ENCODE measurements at places on chromosomes 7 and 10.
A peak's percentile ranks its signal among the peaks of the same experiment; 100 is the strongest.

GRCh38 chr10:6795541-6795940 is 215.5 kb upstream of the PRKCQ start:
- DNase-seq = no peak

DNA sequence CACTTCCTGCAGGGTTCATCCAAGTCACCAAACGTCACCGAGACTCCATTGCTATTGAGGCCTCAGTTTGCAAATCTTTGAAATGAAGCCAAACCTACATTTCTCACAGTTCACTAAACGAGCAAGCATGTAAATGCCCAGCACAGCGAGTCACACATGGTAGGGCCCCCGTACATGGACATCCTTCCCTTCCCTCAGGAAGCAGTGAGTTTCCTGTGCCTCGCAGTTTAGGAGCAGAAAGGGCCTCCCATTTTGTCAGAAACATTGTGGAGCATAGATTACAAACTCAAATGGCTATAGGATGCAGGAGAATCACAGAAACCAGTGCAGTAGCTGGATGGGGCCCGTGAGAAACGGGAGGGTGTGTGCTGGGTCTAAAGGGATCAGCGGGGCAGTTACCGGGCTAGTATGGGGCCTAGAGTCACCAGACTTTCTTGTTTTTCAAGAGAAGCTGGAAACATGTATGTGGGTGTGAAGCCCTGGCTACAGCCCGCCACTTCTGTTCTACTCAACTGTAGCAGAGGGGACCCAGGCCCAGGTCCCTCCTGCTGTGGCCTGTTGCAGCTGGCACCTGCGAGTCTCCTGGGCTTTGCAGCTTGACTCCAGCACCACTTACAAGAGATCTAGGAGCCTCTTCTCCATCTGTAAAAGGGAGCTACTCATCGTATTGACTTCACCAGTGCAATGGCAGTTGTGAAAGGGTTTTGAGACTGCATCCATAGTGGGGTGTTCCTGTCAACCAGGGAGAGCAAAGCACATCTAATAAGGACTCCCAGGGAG is 14.2 kb upstream of the SLC18A3 start:
- no peak for DNase-seq

DNA sequence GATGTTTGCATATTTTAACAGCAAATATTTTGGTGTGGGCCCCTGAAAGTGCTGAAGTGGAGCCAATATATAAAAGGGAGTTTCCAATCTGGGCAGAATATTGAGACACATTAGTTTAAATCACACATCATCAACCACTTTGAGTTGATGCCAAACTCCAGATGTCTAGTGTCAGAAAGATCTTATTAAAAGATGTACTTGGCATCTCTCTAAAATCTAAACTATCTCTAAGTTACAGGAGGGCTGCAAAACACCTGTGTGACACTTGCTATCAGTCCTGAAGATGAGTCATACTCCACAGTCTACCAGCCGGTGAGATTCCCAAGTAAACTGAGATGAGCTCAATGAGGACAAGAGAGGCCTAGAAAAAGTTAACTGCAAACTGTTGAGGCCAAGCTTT is 11.4 kb downstream of the JAZF1 start:
- no peak for DNase-seq

DNA sequence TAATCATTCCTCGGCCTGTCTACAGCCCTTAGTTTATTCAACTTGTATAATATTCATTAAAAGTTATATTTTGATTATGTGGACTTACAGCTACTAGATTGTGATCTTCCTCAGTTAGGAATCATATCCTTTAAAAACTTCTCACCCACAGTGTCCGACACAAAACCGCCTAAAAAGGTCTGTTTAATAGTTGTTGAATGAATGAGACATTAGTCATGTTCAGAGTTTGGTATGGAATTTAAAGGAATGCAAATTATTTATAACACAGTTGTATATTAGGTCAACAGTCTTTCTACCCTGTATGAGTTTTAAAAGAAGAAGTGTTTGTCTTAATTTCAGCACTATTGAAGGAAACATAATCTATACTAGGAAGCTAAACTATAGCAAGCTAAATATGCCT is 390.0 kb downstream of the ARL4A start:
- no peak for DNase-seq

DNA sequence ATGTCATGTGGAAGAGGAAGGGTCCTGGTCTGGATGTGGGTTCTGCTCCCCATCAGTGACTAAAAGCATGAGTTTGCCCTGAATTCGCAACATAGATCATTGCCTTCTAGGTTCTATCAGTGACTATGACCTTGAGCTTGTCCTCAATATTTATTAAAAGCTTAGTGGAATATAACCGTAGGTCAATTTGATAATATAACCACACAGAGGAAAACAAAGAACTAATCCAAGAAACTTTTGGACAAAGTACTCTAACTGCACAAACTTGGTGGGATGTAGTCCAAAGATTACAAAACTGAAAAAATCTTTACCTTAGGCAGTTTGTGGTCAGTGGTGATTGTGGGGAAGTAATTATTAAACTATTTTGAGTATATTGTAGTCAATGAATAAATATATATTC is 152.9 kb downstream of the CYP26A1 start:
- DNase-seq = no peak

DNA sequence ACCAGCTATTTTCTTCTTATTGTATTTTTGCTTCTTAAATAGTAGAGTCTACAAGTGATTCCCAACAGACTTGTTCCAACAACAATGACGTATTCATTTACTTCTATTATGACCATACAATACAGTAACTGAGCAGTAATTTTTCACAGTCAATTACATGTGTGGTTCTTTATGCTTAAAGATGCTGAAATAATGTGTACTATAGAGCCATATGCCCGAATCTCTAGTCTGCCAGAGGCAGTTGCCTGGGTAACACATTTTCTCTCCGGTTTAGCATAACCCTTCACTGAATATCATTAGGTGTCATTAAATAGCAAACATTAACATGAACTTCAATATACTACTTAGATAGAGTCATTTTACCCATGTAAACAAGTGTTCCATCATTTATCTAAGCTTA is 75.0 kb downstream of the SLC25A13 start:
- DNase-seq = no peak

DNA sequence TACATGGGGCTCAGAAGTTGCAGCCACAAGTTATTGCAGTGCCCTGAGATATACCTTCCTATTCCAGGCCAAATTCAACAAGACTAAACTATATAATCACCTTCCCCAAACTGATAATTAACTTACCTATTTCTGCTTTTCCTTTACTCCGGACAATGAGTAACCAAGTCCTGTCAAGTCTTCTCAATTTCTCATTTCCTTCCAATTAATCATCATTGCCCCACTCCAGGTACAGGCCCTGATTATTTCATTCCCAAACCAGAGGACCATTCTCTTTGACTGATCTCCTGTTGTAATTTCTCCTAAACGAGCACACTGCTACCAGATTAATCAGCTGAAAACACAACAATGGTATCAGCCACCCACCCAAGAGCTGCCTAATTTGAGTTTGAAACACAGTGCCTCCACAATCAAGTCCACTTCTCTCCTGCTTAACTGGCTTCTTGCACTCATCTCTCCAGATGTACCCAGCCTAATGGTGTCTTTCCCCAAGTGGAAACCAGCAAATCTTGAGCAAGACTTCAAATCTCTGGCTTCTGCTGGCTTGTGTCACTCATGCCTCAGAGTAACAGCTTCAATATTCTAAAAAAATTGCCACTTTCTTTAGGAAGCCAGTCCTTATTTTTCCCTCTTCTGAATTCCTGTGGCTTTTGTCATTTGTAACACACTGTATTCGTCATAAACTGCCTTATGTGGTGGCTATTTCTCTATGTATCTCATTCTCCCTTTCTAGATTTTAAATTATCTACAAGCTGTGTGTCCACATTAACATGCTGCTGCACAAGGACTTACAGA is 89.1 kb downstream of the CDK6 start:
- no peak for DNase-seq

DNA sequence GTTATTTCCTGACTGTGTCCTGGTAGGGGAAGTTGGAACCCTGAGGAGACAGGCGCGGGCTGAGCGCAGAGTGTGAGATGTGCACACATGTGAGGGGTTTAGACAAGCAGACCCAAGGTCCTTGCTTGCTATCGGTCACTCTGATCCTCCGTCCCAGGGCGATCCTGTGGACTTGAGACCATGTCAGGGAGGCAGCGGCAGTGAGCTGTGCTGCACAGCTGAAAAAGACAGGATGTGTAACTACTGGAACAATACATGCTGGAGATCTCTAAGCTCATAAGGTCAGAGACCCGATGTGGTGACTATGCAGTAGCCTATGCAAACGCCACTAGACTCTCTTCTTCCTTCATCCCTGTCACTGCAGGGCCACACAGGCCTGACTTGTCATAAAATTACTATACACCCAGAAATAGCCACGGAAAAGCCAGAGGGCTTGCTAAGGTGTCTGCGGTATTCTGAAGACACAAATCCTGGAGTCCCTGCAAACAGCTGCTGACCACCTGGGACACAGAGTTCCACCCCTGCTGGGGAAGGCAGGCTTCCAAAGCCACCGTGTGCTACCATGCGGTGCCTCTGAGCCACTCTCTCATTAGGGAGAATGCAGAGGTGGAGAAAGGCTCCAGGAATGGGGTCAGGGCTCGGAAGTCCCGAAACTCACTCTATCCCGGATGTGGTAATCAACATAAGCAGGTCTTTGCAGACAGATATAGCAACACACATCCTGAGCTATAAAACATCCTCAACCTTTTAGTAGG is 91.1 kb upstream of the DDC start:
- no peak for DNase-seq

DNA sequence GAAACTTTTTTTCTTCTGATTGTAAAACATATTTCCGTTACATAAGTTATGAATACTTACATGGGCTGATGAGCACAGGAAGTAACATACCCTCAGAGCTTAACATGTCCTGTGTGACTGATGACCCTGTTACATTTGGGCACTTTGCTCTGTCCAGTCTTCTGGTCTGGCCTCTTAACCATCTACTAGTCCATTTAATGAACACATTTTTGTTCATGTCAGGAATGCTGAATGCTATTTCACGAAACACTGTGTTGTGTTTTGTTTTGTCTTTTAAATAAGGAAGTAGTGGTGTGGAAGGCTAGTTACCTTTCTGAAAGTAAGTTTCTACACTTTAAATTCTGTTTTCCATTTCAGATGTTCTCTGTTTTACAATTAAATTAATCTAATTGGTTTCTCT is 77.7 kb downstream of the RBM33 start:
- no peak for DNase-seq

GRCh38 chr7:55887821-55888247 is 578 bp downstream of the ZNF713 start:
- peak; percentile 67 for DNase-seq

DNA sequence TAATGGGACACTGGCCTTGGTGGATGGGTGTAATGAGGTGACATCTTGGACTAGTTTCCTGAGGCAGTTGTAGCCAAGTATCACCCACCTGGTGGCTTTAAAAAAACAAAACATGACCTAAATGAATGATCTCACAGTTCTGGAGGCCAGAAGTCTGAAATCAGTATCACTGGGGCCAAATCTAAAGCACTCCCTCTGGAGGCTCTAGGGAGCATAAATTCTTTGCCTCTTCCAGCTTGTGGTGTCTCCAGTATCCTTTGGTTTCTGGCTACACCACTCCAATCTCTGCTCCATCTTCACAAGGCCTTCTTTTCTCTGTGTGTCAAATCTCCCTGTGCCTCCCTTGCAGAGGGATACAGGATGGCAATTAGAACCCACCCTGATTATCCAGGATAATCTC is 342.9 kb downstream of the CALN1 start:
- DNase-seq = no peak

GRCh38 chr10:70174058-70174741 is 3.9 kb upstream of the SAR1A start:
- DNase-seq = no peak

DNA sequence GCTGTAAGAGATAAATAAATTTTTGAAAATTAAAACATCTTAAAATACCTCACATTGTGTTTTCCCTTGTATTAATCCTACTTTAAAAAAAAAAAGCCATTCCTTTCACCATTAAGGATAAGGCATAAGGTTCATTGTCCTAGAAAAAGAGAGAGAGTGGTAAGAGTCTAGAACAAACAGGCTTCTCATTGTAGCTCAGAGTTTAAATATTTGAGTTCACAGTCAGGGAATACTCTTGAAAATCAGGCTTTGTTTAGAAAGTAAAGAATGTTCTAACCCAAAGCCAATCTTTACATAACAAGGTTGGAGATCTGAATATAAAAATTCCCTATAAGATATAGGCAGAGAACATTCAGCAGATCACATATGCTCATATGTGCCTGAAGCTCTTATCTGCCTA is 40.2 kb upstream of the TES start:
- DNase-seq = no peak

DNA sequence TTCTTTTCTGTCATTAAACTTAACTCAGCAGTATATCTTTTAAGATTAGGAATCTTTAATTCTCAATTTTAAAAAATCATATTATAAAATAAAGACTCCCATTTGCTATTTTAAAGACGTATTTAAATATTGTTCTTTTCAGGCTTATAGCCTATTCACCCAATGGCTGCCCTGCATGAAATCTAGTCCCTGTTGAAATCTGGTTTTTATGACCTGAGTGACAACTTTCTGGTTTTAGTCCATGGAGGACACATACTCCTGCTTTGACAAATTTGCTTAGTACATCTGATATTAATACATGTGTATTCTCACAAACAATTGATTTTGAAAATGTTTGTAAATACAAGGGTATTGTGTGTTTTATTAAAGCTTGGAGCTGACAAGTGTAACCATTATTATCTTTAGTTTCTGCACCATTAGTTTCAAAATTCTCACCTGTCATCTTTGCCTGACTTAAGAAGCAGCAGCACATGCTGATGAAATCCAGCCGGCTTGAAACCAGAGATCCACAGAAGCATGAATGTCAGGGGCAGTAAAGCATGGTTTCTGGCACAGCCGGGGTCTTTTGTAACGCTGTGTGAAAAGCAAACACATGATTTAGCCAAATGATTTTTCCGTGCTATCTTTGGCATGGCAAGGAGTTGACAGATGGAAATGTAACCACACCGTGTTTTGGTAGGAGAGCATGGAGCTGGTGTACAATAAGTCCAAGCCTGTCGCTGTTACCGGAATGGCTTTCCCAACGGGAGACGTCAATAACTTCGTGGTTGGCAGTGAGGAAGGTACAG is 262.8 kb downstream of the DYNC1I1 start:
- DNase-seq = no peak

DNA sequence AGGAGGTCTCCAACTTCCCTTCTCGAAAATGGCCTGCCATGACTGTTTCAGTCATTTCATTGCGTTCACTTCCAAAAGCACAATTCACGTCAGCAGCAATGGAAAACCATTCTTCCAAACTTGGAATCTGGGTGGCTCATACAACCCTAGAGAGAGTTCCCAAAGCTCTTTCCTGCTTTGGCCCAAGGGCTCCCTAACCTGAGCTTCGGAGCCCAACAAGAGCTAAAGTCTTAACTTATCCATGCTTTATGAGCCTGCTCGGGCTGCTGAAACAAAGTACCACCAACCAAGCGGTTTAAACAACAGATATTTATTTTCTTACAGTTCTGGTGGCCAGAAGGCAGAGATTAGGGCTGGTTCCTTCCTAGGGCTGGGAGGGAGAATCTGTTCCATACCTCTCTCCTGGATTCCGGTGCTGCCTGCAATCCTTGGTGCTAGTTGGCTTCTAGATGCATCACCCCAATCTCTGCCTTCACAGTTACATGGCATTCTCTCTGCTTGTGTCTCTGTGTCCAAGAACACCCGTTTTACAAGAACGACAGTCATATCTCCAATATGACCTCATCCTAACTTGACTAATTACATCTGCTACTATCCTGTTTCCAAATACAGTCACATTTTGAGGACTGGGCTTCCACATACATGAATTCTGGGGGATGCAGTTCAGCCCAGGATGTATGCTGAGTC is 33.5 kb downstream of the CAMK2B start:
- no peak for DNase-seq

All from D341Med (cell line).